ENCODE measurements at places on chromosomes 1 and 21.

GRCh38 chr1:177273141-177273540 is 102.4 kb downstream of the BRINP2 start:
- no peak for DNase-seq

GRCh38 chr1:110559157-110559556 is 40.2 kb upstream of the KCNA10 start:
- no peak for DNase-seq

DNA sequence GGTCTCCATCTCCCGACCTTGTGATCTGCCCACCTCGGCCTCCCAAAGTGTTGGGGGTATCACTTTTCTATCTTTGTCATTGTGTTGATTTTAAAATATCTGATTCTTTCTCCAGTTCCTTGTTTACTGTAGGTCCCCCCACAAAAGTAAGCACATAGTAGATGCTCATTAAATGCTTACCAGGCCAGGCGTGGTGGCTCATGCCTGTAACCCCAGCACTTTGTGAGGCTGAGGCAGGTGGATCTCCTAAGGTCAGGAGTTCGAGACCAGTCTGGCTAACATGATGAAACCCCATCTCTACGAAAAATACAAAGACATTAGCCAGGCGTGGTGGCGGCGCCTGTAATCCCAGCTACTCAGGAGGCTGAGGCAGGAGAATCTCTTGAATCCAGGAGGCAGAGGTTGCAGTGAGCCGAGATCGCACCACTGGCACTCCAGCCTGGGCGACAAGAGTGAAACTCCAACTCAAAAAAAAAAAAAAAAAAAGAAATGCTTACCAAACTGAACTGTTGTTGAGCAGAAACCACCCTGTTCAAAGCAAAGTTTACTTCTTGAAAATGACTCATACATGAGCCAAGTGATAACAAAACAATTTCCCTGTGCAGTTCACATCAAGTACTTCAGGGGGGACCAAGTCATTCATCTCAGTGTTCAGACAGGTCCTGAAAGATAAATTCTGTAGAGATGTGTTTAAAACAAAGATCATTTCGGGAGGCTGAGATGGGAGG is 24.3 kb upstream of the NID1 start:
- DNase-seq, result no peak

DNA sequence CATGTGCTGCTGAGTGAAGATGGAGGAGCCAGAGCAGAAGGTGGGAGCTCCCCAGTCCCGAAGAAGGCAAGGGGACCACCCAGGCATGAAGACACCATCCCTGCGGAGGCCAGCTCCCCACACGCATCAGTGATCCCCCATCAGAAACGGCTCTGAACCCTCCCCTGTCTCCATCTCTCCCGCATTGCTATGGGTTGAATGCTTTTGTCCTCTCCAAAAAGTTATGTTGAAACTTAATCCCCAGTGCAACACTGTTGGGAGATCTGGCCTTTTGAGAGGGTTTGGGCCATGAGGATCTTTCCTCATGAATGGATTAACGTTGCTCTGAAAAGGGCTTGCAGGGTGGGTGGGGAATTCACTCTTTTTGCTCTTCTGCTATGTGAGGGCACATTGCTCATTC is 147.6 kb downstream of the AJAP1 start:
- no peak for DNase-seq

DNA sequence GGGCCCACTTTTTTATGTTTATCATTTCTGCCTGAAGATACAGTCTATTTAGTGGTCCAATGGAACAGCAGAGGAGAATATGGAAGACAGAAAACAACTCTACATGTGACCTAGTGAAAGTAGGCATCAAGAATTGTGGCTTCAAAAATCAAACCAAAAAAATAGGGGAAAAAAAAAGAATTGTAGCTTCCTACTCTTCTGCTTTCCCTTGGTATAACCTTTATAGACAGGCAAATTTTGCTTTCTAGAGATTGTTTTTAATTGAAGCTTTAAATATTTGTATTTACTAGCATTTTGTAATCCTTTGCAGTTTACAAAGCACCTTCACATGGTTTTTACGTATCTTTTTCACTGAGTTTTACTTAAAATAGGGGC is 14.3 kb downstream of the PDIK1L start:
- DNase-seq, result no peak

- peak; percentile 90 for DNase-seq
These were observed 20.7 kb downstream of the TRIM62 start for GRCh38 chr1:33161061-33161681.

GRCh38 chr21:22223385-22223784 is 1225.2 kb downstream of the NCAM2 start:
- no peak for DNase-seq

- DNase-seq, result no peak
These were observed 5.5 kb upstream of the PRKAB2 start for GRCh38 chr1:147177611-147178380.

GRCh38 chr1:42136466-42136865 is 16.7 kb upstream of the GUCA2B start:
- no peak for DNase-seq

DNA sequence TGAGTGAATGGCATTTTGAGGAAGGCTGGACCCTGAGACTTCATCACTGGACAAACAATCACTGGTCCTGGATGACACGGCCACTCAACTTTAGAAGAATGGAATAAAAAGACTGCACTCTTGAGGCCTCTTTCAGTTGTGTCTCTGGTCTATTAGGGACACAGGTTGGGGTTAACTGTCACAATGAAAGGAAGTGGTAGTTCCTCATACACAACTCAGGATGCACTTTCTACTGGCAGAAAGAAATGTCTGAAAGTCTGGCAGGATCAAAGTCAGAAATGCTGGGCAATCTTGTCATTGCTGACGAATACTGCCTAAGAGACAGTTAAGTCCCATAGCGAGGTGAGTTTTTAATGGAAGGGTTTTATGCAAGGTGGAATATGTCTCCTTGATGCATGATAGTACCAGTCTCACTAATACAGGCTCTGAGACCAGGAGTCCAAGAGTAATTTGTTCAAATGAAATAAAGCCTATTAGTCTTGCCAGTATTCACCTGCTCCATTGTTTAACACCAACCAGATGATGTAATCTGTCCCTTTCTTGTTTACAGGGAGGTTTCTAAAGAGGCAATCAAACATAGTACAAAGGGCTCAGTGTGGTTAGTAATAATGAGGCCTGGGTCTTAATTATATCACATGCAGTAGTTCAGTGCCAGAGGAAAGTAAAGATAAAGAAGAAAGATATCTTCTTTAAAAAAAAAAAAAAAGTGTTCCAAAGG is 11.2 kb upstream of the RRP15 start:
- DNase-seq, result no peak

DNA sequence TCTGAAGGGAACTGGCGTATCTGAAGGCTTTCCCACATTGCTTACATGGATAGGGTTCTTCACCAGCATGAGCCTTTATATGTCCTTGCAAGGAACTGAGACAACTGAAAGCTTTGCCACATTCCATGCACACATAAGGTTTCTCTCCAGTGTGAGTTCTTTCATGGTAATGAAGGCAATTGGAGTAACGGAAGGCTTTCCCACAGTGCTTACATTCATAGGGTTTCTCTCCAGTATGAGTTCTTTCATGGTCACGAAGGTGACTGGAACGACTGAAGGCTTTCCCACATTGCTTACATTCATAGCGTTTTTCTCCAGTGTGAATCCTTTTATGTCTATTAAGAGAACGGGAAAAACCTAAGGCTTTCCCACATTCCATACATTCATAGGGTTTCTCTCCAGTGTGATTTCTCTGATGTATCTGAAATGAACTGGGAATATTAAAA is 15.0 kb downstream of the ZNF124 start:
- no peak for DNase-seq

DNA sequence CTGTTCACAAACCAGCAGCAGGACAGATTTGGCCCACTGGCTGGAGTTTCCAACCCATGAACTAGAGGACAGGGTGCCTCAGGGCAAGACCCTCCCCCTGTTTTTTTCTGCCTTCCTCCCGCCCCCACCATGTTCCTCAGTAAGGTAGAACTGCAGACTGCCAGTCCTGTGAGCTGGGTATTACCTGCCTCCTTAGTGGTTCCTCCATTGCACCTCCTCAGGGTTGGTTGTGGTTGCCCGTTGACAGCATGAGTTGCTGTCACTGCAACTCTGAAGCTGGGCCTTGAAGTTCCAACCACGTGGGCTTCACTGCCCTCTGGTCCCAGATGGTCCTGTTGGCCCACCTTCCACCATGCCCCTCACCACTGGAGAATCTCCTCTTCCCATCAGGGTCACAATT is 28.8 kb downstream of the TENT5C start:
- DNase-seq, result no peak

DNA sequence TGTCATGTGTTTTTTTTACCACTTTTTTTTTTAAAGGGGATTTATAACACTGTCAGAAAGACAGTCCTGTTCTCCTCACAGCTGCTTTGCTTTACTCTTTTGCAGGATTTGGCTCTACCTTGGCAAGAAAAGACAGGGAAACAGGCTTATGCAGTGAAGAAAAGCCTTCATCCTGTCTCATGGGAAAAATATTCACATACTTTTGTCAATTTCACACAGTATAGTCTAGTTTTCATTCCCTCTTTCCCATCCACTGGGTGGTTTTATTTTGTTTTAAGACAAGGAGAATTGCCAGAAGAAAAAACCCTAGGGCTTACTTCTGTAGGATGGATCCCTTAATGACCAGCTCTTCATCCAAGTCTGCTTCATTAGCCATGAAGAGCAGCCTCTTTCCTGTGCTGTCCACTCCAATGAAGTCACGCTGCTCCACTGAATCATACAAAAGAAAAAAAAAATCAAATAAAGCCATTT is 60.0 kb downstream of the EIF2B3 start:
- no peak for DNase-seq

- no peak for DNase-seq
These were observed 120.1 kb downstream of the MATN1 start for GRCh38 chr1:30603081-30603858.

- no peak for DNase-seq
These were observed 3.5 kb upstream of the SSX2IP start for GRCh38 chr1:84693785-84694184.

GRCh38 chr1:24921938-24922662 is 8.0 kb downstream of the RUNX3 start:
- no peak for DNase-seq

GRCh38 chr1:16244650-16245285 is 7.8 kb upstream of the CPLANE2 start:
- DNase-seq, result no peak

DNA sequence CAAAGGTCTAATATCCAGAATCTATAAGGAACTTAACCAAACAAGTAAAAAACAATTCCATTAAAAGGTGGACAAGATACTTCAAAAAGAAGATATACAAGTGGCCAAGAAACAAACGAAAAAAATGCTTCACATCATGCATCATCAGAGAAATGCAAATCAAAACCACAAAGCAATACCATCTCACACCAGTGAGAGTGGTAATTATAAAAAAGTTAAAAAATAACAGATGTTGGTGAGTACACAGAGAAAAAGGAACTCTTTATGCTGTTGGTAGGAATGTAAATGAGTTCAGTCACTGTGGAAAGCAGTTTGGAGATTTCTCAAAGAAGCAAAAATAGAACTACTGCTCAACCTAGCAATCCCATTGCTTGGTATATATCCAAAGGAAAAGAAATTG is 218.6 kb downstream of the SLC44A5 start:
- DNase-seq, result no peak

- DNase-seq, result no peak
These were observed 41.7 kb downstream of the SLC30A1 start for GRCh38 chr1:211537253-211537652.

DNA sequence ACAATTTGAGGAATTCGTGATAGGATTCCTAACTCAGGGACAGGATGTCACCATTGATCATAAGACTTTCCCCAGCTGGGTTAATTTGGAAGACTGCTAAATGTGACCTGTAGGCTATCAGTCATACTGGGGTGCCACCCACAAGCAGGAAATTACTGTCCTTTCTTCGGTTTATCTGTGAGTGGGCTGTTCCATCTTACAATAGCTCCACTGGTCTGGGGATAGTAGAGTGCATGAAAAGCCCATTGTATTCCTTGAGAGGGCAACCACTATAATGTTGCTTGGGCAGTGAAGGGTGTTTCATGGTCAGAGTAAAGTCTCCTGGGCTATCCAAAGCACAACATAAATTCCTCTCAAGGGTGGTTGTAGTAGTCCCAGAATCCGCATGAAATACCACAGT is 1523.0 kb upstream of the B3GALT2 start:
- no peak for DNase-seq

GRCh38 chr1:17176306-17177061 is 28.4 kb upstream of the PADI1 start:
- DNase-seq, result peak; percentile 11

GRCh38 chr1:45607404-45608074 is 16.3 kb downstream of the CCDC17 start:
- DNase-seq, result no peak

DNA sequence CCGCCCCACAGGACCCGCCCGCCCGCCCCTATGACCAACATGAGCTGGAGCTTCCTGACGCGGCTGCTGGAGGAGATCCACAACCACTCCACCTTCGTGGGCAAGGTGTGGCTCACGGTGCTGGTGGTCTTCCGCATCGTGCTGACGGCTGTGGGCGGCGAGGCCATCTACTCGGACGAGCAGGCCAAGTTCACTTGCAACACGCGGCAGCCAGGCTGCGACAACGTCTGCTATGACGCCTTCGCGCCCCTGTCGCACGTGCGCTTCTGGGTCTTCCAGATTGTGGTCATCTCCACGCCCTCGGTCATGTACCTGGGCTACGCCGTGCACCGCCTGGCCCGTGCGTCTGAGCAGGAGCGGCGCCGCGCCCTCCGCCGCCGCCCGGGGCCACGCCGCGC is 7.9 kb upstream of the IBA57 start:
- no peak for DNase-seq

DNA sequence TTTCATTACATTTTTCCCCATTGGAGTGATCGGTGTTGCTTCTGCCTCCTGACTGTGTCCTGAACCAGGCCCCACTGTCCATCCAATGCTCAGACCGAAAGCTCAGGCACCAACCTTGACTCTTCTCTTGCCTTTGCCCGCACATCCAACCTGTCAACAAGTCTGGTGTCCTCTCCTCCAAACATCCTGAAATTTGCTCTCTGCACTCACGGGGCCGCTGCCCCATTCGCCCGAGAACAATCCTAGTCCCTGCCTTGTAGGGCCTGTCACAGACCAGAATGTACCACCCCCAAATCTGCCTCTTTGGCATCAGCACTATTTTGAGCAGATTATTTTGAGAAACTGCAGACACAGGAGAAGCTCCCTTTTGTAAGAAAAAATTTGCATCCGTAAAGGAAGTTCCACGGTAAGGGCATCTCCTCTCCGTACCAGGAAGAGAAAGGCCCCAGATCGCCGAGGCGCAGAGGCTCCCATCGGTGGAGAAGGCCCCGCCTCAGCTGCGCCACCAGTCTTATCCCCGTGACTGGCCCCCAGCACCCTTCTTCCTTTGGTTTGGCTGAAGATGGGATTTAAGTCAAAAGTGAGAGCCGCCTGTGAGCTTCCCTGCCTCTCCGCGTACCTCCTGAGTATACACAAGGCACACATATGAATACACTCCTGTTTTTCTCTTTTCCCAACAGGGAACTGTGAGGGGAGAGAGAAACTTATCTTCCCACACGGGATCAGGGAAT is 7.1 kb downstream of the MORN1 start:
- DNase-seq, result no peak
